Stimulated activated CD4-positive, alpha-beta T cell treated with anti-CD3 and anti-CD28 coated beads, Interleukin-15, amount 100 ng/mL, for 24 hours (primary cell): ENCODE measurements at places on chromosomes 11 and 22.
A peak's percentile ranks its signal among the peaks of the same experiment; 100 is the strongest.

- no peak for DNase-seq
Observed at GRCh38 chr11:87425391-87425790, 387.7 kb downstream of the TMEM135 start.

- no peak for DNase-seq
Observed at GRCh38 chr11:75721852-75722668, 4.4 kb downstream of the MOGAT2 start.

GRCh38 chr11:100687630-100688395, 725 bp downstream of the ARHGAP42 start:
- peak; percentile 21 for DNase-seq

DNA sequence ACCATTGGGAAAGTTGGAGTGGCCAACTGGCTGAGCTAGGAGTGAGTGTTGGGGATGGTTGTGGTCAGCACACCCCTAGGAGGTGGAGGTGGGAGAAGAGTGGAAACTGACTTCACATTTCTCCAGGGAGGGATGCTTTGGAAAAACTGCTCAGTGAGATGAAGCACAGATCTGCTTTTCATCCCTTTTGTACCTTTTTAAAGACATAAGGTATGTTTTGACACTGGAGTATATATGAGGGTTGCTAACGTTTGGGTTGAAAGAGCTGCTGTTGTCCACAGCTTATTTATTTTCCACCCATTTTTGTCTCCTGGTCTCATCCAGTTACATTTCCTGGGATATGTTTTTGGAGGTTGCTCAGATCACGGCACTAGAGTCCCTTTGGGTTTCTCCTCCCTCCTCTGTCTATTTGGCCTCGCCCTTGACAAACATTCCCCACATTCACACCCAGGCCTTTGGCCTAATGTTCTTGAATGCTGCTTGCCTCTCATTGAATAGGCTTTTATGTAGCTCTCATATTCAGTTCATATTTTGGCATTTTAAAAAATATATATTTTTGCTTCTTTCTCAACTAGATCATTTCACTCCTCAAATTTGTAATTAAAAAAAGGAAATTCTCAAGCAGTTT, 8.3 kb downstream of the SREBF2 start:
- DNase-seq = no peak

- no peak for DNase-seq
Observed at GRCh38 chr22:45887202-45888131, 89.5 kb downstream of the WNT7B start.

- no peak for DNase-seq
Observed at GRCh38 chr11:108766596-108767173, 101.8 kb downstream of the DDX10 start.

GRCh38 chr11:79896258-79896657, 455.4 kb upstream of the TENM4 start:
- no peak for DNase-seq

DNA sequence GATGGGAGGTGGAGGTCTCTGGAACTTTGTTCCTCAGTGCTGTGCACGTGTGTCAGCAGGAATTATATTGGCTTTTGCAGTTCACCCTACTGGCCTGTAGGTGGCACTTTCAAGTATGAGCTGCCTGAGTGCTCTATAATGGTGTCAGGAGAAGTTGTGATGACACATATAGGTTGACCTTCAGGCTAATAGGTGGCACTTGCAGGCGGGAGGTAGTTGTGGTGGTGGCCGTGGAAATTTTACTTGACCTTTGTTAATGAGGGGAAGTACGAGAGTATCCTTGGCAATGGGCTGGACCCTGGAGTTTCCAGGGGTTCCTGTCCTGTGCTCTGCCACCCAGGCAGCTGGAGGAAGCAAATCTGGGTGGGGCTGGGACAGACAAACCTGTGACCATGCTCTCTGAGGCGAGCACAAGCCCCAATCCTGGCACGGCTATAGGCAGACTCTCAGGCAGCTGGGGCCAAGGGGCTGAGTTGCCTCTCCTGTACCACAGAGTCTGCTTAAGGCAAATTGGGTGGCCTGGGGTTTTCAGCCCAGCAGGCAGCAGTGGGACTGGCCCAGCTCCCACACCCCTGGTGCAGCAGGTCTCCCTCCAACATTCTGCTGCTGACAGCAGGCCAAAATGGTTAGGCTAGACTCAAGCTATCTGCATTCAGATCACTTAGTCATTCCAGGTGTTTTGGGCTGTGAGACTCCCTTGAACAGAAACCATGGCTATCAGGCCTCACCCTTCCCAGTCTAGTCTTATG, 147.5 kb upstream of the CTSC start:
- DNase-seq = peak; percentile 42

GRCh38 chr22:36472689-36473088, 8.8 kb downstream of the TXN2 start:
- no peak for DNase-seq

GRCh38 chr11:78219493-78220217, 30.9 kb downstream of the USP35 start:
- DNase-seq = no peak

GRCh38 chr11:12789596-12790215, 115.5 kb downstream of the TEAD1 start:
- no peak for DNase-seq

DNA sequence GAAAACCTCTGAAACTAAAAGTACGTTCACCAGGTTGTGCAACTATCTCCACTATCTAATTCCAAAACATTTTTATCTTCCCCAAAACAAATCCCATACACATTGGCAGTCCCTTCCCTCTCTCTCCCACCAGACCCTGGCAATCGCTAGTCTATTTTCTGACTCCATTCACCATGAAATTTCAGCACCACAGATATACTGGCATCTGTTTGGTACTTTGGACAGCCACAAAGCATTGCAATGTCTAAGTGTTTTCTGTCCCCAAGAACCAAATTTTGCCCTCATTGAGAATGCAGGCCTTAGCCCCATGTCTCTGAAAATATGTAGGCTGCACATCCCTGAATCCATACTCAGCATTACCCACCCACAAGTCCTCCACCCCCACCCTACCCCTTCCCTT, 28.0 kb upstream of the KCNJ11 start:
- DNase-seq = no peak

DNA sequence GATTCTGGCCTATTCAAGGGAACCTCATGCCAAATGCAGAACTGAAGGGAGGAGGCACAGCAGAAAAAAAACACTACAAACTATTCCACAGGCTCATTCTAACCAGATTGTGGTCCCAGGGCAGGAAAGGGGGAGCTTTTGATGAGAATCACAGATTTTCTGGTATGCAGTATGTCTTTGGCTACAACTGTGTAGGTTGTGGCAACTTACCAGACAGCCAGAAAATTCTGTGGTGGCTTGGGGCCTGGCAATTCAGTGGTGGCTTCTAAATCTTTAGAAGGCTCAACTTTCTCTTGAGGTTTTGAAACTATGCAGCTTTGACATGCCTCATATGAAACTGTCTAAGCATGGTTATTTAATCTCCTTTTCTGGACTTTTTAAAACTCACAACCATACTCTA, 850.8 kb upstream of the CCDC90B start:
- no peak for DNase-seq

DNA sequence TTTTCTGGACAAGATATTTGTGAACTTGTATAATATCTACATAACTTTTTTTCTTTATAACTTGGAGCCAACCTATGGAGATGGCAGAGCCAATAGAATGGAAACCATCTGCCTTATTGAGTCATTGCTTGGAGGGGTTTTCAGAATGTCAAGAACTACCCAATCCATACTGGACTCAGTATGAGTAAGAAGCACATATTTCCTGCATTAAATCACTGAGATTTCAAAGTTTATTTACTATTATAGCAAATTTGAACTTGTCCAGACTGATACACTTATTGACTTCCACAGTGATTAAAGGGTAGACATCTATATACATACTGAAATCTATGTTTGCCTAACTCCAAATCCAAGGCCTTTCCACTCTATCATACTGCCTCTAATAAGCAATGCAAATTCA, 704.0 kb downstream of the KCNA4 start:
- DNase-seq = no peak

GRCh38 chr22:19319281-19319680, 27.8 kb upstream of the CLTCL1 start:
- DNase-seq = no peak

DNA sequence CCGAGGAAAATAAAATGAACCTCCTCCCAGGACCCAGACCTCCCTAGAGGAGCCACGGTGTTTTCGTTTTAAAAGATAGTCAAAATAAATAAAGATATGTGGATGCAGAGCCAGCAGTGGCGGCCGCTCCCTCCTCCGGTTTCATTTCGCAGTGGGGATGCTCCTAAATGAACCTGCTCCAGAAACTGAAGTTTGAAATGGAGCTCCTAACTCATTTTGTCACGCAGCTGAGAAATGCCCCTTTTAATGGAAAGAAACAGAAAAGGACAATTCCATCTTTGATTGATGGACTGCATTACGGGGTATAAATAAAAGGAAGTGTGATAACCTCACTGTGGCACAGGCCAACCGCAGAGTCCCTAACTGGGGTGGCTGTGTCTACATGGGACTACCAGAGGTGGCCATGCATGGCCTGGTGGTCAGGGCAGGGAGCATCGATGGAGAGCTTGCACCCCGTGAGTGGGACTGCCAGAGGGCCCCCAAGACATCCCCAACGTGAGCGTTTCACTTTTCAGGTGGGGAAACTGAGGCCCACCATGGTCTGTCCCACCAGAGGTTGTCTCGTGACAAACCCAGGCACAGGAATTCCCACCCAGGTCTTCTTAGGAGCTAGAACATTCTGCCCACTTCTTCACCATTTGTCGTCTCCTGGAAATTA, 426.6 kb downstream of the BRD1 start:
- no peak for DNase-seq

DNA sequence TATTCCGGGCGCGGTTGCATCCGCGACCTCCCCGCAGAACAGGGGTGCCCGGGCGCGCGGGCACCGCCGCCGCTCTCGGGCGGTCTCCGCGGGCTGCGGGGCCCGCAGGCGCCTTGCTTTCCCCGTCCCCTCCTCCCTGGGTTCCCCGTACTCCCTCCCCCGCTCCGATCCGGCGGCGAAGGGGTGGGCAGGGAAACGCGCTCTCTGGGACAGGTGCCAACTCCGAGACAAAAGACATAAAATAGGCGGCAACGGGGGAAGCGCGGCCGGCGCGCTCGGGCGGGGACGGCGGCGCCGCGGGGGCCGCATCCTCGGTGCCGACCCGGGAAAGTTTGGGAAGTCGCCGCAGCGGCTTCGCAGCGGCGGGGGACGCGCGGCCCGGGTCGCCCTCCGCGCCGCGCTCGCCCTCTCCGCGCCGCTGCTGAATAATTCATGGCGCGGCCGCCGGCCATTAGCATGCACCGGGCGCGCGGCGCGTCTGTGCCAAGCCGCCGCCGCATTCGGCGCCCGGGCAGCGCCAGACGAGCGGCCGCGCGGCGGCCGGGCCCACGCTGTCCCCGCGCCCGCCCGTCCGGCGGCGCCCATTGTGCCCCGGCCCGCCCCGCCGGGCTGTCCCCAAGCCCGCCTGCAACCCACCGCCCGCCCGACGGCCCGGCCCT, 78.7 kb upstream of the PPARA start:
- DNase-seq = peak; percentile 77

- DNase-seq = no peak
Observed at GRCh38 chr11:78341841-78342240, 75.8 kb downstream of the GAB2 start.

DNA sequence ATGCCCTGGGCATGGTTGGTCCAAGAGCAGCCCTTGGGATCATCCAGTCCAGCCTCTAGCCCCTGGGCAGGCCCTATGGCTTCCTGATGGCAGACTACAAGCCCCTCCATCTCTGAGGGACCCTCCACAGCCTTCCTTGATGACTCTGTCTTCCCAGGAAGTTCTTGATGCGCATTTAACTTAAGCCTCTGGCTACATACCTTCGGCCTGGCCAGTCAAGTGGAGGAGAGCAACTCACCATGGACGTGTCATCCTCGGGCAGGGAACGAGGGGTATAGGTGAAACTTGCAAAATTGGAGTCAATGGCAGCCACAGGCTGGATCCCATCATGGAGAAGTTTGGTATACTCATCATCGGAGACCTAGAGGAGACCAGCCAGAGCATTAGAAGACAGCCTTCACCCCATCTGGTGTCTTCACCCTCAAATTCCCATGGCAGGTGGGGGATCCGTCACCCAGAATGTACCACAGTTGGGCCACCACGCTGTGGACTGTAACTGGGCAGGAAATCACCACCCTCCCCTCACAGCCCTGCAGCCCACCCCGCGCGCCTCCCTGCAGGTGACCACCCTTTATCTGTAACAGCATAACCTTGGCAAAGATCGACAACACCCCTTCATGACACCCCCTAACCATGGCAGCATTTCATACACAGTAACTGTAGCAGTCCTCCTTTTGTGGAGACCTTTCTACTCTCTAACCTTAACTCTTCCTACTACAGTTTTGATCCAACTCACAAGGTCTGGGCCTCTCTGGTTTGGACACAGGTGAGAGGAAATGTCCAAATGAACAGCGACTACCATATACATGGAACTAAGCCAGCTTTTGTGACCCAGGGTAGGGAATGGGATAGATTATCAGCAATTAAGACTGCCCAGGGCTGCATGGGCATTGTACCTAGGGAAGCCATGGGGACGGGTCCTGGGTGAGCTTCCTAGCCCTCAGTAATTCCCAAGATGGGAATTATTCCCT, 91.7 kb downstream of the PDE2A start:
- no peak for DNase-seq

- no peak for DNase-seq
Observed at GRCh38 chr11:18193010-18193409, 20.4 kb downstream of the MRGPRX4 start.

- peak; percentile 57 for DNase-seq
Observed at GRCh38 chr11:65639623-65640482, 2.0 kb downstream of the SIPA1 start.

DNA sequence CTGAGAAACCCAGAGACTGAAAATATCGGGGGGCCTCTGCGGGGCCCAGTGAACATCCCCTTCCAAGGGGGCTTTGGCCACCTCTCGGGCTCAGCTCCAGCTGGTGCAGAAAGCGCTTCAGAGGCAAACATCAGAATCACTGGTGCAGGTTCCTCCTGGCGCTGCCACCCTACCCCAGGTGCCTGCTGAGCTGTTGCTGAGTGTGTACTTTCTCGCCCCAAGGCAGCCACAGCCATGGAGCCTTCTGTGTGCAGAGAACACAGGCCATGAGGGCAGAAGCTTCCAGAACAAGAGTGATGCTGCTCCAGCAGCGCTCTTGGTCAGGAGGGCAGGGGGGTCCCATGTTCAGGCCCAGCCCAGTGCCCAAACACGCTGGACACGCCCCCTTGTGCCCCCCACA, 6.3 kb downstream of the DRD4 start:
- DNase-seq = no peak

DNA sequence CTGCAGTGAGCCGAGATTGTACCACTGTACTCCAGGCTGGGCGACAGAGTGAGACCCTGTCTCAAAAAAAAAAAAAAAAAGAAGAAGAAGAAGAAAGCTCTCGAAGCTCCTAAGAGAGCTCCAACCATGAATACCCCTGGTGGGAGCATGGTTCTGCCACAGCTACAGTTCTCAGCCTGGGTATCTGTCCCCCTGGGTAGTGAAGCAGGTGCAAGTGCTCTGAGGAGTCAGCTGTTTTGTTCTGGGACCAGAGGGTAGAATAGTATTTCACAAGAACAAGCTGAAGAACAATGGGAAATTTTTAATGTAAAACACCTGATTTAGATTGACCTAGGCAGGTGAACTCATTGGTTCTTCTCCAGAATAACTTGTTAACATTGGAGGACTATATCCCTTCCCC, 4.3 kb upstream of the HYOU1 start:
- no peak for DNase-seq
